ENCODE measurements at places on chromosomes 16 and 17.

DNA sequence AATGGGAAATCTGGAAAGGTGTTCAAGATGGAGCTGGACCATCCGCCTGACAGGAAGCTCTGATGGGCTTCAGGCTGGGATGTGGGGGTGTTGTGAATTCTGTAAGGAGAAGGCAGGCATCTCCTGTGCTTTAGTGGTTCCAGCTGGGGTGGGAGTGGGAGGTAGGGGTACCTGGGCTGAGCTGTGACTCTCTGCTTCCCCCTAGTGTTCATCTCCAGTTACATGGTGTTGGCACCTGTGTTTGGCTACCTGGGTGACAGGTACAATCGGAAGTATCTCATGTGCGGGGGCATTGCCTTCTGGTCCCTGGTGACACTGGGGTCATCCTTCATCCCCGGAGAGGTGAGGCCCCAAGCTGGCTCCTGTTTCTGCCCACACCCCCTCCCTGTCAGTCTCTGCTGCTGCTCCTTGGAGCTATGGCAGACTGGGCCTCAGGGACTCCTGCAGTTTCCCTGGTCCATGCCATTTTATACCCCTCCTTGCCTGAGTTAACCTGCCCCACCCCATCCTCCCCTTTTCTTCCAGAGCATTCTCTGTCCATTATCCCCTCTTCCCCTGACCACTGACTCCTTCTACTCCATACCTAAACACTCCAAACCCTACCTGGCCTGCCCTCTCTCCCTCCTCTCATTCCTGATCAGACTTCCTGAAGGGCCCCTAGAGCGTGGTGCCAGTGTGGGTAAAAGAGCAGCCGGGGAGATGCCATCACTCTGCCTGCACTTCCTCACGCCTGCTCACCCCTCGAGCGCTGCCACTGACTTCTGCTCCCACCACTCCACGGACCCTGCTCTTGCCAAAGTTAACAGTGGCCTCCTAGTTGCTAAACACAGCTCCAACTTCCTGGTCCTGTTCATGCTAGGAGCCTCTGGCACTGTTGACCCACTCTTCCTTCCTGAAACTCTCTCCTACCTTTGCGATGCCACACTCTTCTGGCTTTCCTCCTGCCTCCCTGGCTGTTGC is 3.4 kb downstream of the SPNS1 start:
- no peak for DNase-seq

DNA sequence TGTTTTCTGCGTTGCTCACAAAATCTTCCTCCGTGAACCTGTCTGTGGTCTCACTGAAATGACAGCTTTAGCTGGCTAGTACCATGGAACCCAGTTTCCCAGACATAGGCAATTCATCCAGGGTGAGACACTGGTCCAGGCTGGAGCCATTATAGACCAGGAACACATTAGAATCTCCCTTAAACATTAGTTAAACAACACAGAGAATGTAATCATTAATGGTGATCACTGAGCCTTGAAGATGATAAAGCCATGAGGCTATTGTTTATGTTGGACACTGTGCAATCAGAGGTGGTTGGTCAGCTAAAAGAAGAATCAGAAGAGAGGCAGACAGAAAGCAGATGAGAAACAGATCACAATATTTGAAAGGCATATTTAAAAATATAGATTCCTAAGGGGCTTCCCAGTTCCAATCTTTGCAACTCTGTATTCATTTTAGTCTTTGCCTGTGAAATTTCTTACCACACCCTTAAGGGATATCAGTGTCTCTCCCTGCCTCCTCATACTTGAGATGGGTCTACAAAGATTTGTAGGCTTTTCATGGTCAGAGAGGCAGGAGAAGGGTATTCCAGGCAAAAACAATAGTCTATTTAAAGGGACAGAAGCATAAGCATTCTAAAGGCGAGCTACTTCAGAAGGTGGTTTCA is 317.9 kb downstream of the MAP2K6 start:
- DNase-seq: no peak

DNA sequence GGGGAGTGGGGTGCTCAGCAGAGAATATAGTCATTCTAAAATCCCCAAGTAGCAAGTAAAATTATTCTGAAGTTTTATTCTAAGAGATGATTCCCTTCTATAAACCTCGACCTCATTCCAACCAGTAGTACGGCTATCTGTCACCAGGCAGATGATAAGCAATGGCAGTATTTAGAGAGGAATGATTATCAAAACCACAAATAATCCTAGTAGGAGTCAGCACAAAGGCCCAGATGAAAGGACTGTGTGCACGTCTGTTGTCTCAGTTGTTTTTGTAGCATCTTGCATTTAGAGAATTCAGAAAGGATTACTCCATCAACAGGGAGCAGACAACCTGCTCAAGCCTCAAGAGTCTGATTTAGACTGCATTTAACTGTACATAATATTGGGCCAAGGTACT is 21.2 kb downstream of the EZH1 start:
- DNase-seq: no peak

DNA sequence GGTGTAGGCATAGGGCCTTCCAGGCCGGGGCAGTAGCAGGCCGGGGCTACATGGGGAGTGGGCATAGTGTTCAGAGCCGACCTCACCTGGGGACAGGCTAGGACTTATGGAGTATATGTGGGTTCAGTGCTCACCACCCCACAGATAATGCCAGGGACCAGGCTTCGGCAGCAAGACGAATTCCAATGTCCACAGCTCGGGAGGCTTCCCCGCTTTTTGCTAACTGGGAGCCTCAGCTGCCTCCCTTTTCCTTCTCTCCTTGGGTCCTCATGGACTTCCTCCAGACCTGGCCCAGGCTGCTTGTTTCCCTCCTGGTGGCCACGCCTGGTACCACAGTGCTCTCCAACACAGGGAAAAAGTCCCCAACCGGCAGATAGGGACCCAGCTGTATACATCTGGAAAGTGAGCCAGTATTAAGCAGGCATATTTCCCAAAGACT is 20.1 kb upstream of the SLC46A1 start:
- no peak for DNase-seq

GRCh38 chr17:50274142-50274896 is at the start of gene TMEM92:
TMEM92 (plus strand) TSS chr17:50274466; CDS start chr17:50274502, 36 bp downstream.
- DNase-seq: no peak

DNA sequence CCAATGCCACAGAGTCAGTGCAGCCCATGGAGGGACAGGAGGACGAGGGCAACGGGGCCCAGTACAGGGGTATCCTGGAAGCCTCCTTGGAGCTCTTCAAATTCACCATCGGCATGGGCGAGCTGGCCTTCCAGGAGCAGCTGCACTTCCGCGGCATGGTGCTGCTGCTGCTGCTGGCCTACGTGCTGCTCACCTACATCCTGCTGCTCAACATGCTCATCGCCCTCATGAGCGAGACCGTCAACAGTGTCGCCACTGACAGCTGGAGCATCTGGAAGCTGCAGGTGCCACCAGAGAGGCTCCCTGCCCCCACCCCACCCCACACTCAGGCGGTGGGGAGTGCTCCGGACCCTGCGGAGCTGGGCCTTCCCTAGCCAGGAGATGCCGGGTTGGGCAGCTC is 16.6 kb downstream of the TRPV2 start:
- DNase-seq: no peak

DNA sequence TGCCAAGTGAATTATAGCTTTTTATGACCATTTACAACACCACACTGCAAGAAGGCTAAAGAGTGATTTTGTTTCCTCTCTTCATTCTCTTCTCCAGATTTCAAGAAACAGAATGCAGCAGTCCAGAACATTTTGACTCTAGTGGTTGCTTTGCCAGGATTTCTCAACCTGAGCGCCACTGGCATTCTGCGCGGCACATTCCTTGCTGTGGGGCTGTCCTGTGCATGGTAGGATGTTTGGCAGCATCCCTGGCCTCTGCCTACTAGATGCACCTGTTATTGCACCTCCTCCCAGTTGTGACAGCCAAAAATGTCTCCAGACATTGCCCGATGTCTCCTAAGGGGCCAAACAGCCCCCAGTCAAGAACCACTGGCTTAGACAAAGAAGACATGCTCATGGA is 25.7 kb upstream of the SLC39A11 start:
- no peak for DNase-seq

DNA sequence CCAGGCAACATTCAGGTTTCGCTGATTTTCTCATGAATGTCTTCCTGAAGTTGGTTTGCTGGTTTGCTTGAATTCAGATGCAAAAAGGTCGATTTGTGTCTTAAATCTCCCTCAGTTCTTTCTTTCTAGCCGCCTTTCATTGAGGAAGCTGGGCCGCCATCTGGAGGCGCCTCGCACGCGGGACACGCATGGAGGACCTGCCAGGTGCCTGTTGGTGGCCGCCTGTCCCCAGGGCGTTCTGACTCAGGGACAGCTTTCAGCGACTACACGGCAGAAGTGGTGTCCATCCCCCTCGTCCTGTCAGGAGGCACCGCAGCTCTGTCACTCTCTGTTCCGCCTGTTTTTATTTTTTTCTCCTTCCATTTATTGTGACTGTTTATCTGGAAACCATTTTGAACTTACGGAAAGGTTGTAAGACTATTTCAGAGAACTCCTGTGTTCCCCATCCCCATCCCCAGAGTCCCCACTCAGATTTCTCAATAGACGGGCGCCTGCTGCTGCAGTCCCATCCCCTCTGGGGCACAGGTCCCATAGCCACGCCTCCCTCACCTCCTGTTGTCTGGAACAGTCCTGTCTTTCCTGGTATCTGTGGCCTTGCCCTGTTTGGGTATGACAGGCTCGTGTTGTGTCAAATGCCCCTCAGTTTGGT is 33.2 kb downstream of the COX4I1 start:
- no peak for DNase-seq

DNA sequence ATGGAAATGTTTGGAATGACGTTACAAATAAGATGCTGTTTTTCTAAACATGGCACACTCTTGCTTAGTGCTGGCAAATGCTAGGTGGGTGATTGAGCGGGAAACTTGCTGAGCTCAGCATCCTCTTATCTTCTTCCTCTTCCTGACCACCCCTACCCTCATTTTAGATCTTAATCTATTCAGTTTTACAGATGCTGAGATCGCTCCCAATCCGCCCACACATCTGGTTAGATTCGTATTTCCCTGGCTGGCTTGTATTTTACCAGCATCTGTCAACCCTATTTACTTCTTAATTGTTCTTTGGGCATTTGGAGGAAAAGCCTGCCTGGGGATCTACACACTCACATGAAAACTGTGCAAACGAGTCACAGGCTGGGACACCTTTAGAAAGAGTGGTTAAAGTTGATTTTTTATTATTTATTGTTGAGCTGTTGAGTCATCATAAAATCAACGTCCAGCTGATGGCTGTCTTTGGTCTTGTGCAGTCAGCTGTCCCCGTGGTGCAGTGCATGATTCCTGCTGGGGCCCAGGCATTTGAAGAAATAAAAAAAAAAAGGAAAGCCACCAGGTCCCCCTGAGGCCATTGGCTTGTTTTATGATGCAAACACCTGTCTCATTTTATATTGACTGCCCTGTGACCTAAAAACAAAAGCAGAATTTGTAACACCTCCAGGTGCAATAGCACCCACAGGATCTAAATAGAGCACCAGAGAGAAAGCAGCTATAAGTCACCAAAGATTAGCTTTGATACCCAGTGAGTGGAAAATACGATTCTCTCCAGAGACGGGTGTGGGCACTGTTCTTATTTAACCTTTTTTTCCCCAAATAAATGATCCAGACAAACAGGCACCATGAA is 258.6 kb downstream of the HS3ST3B1 start:
- DNase-seq: no peak

DNA sequence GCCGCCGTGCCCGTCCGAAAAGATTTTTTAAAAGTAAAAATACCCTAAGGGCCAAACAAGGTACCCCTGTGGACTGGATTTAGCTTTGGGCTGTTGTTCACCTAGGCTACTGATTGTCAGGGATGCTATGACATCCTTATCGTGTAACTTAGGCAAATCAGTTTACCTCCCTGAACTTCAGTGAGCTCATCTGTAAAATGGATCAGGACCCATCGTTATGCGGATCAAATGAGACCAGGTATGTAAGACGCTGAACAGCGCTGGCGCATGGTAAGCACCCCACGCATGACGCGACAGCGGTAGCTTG is 658 bp upstream of the ZNF771 start:
- no peak for DNase-seq
